ENCODE measurements at places on chromosomes 2 and 18.

GRCh38 chr2:9797681-9798556, 45.4 kb upstream of the TAF1B start:
- no peak for DNase-seq

- peak; percentile 83 for DNase-seq
These were observed 87.0 kb upstream of the RTN4 start for GRCh38 chr2:55137024-55137958.

DNA sequence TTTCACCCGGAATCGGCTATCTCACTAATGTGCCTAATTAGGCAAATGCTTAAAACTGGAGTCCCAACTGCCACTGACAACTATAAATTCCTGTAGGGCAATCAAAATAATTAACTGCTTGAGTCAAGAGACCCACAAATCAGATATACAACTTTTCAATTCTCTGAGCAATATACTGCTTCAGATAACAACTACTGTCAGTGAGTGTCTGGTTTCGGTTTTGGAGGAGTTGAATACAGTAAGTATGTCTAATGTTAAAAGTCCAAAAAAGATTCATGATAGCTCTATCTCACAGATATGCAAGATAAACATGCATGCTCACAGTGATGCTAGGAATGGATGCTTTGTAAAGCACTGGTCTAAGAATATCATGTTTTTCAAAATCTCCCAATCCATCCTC, 283.3 kb downstream of the NRXN1 start:
- DNase-seq, result no peak

DNA sequence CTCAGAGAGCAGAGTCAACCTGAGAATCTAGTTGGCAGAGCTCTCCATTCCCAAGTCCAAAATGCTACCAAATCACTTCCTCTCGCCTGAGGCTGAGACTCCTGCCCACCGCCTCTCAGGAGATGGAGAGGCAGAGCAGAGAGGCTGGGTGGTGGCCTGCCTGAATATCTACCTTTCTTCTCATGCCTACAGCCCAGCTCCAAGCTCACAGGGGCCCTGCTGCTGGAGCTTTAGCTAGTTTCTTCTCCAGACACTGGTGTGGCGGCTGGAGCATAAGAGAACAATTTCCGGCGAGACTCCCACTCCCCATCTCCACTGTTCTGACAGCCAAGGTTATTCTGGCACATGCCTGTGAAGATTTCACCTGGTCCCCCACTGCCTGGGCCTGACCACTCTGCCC, 8.1 kb upstream of the CYP26B1 start:
- no peak for DNase-seq

DNA sequence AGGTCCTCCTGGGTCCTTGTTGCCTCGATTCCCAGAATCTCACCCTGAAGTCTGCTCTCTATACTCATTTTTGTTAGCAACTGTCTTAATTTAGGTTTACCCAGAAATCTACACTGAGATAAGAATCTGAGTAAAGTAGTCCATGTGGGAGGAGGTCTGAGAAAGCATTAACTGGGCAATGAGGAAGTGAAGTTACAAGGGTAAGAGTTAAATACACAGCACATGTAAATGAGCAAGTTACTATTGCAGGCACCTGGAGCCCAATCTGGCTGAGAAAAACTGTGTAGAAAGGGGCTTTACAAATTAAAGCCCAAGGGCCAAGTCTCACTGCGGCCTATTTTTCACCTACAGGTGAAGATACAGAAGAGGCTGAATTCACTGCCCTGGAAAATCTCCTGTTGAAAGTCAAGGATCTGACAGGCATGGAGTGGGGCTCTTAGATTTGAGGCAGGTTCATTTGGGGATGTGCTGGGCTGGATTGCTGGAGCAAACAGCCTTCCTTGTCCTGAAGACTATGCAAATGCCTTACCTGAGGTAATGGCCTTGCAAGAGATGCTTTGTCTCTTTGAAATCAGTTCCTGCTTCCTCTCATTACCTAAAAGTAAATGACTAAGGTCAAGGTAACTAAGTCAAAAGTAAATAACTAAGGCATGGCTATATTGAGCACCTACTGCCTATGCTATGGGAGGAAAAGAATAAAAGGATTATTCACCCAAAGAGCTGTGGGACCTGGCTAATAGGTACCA, 84.4 kb upstream of the DYNAP start:
- DNase-seq, result no peak

Measured in pons (tissue), 1 donor.